ENCODE measurements at places on chromosomes 7 and 10. TPM values are rescaled to one million over a fixed set of nuclear protein-coding genes. Genes with fewer than 3 reads are reported as not detected.

CCL24 gene
- total RNA-seq: not detected

CRTAC1 gene
- 1.4 TPM for total RNA-seq

FAM25C gene
- not detected for total RNA-seq

KNDC1 gene
- 1.4 TPM for total RNA-seq

CTAGE4 gene
- not detected for total RNA-seq

PAX4 gene
- total RNA-seq: not detected

CHN2 gene
- not detected for total RNA-seq

GRB10 gene
- 77.3 TPM for total RNA-seq

UNCX gene
- total RNA-seq: not detected

CNPY1 gene
- total RNA-seq: not detected

VSIR gene
- total RNA-seq: 34.4 TPM

GNAI1 gene
- total RNA-seq: 35.4 TPM

PRPF18 gene
- 19.5 TPM for total RNA-seq

FAM131B gene
- 0.49 TPM for total RNA-seq

CARD11 gene
- total RNA-seq: 1.8 TPM

GPR146 gene
- 1.9 TPM for total RNA-seq

ODAD2 gene
- total RNA-seq: 0.13 TPM

GIMAP6 gene
- not detected for total RNA-seq

CACNB2 gene
- total RNA-seq: not detected

CCZ1B gene
- total RNA-seq: 20.7 TPM

ITIH5 gene
- total RNA-seq: 0.16 TPM

ASZ1 gene
- total RNA-seq: not detected

TMEM184A gene
- 15.2 TPM for total RNA-seq

LBX1 gene
- not detected for total RNA-seq

TUBAL3 gene
- total RNA-seq: 0.57 TPM

HOXA1 gene
- total RNA-seq: 2.5 TPM

CBX3 gene
- total RNA-seq: 236 TPM

EMX2 gene
- total RNA-seq: not detected

CDHR3 gene
- total RNA-seq: 5.4 TPM

RAB11FIP2 gene
- total RNA-seq: 8.6 TPM

RAB18 gene
- 77.8 TPM for total RNA-seq

CDK6 gene
- 14.1 TPM for total RNA-seq

KCP gene
- 0.25 TPM for total RNA-seq

ACSL5 gene
- total RNA-seq: 0.12 TPM

UCN3 gene
- not detected for total RNA-seq

SEPHS1 gene
- total RNA-seq: 66.5 TPM

Data from A549 treated with CORT108297 at 1 μM for 4 hours (cell line).